ENCODE measurements at places on chromosomes 12 and 14.

GRCh38 chr12:96295532-96296160, 101.5 kb downstream of the ELK3 start:
- no peak for DNase-seq

DNA sequence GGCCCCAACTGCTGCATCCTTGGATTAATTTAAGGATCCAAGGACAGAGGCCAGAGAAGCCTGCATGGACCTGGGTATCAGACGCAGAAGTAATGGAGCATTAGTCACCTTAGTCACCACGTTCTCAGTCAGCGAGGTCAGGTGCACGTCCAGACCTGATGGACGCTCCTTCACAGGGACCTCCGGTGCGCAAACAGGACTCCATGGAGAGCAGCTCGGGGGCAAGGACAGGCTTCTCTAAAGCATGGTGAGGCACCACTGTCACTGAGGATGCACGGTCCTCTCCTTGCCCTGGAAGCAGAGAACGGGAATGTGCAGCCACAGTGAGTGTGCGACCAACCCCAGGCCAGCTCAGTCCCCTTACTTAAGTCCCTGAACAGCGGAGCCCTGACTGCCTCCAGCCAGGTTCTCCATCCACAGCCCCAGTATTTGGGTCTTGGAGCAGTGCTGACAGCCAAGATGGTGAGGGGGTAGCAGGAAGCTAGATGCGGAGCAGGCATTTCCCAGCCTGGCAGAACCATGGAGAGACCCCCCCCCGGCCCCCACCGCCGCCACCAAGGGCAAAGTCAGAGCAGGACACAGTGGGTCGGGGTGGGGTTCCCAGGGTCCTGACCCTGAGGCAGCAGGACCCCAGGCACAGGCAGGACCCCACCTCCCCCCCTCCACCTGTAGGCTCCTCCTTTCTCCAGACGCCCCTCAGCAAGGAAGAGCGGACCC, 253.4 kb upstream of the SFSWAP start:
- DNase-seq, result no peak

- DNase-seq, result no peak
These were observed 117.3 kb upstream of the COCH start for GRCh38 chr14:30757082-30757481.

DNA sequence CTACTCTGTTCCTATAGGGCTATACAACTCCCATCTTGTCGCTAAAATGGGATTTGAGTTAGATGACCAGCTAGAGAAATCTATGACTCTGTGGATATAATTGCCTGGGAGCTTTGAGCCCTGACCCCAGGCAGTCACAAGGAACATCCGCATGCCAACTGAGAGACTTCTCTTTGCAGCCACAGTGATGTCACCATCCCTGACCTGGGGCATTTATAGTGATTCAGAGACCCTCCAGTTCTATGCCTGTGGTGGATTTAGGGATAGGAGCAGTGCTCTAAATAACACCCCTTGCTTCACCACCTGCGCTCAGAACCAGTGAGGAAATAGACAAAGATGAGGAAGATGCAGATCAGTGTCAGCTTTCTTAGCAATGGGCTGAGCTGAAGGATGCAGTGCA, 86.2 kb downstream of the RIN3 start:
- no peak for DNase-seq

GRCh38 chr12:118494776-118495175, 118.4 kb downstream of the SUDS3 start:
- no peak for DNase-seq

GRCh38 chr12:12819221-12819620, 6.1 kb downstream of the DDX47 start:
- DNase-seq, result no peak

DNA sequence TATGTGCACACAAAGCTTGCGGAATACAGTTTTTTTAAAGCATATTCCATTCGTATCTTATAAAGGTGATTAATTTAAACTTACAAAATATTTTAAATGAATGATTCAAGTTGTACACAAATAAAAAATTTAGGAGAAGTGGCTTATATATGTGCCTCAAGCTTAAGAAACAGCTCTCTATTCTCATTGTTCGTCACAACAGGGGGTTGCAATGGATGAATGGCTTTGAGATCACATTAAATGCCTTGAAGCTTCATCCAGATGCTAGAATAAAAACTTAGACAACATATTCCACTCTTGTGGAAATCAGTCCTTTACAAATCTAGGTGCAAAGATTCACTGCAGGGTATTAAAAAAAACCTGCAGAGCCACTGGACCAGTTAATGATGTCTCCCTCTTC, 303.9 kb upstream of the LRFN5 start:
- no peak for DNase-seq

DNA sequence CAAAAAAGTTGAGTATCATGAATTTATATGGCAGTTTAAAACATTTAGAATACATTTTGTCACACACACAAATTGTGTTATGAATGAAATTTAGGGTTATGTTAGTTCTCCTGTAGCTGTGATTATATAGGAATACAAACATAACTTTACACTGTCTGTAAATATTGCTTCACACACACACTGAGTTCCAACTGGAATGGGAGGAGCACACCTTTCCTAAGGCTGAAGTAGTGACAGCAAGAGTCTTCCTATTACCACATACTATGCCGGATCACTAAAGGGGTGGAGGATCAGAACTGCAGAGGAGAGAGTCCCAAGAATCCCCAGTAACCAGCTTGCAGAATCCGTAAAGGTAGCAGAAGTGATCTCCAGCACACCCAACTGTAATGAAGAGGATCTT, 63.7 kb downstream of the DNAI7 start:
- DNase-seq, result no peak

DNA sequence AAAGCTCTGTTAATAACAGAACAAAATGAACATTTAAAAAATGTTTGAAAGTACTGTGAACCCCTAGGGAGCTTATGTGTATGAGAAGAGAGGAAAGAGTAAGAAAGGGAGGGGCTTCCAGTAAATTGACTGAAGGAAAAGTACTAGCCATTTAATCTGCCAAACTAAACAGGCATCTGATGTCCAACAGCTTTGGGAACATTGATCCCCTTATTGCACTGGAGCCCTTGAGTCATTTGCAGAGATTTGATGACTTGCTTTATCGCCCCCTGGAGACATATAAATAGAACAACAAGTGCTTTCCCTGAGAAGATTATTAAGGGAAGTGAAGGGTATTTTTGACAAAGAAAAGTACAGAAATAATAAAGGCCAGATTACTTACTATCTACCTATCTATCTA, 319.3 kb upstream of the NOVA1 start:
- no peak for DNase-seq

All from NCI-H1436 treated with DMSO at 0.1 percent for 48 hours (cell line).